Activated naive CD4-positive, alpha-beta T cell treated with anti-CD3 and anti-CD28 coated beads, Interleukin-2, amount 50 U/mL, for 72 hours (primary cell): ENCODE measurements at places on chromosomes 16 and 17. TPM values are rescaled to one million over a fixed set of nuclear protein-coding genes. Genes with fewer than 3 reads are reported as not detected.

GRCh38 chr17:38451030-38451839, 23.0 kb downstream of the ARHGAP23 start:
- DNase-seq = no peak

GRCh38 chr16:11506741-11507305, 79.9 kb downstream of the LITAF start:
- no peak for DNase-seq

The TBKBP1 gene
- 21.4 TPM for total RNA-seq

The CLEC19A gene
- not detected for total RNA-seq

The TP53TG3 gene
- total RNA-seq = not detected
